T-cell (primary cell): ENCODE measurements at places on chromosomes 7 and 10. TPM values are rescaled to one million over a fixed set of nuclear protein-coding genes. Genes with fewer than 3 reads are reported as not detected.

Gene KNDC1
- total RNA-seq = 0.09 TPM

Gene CRYGN
- total RNA-seq = 1.0 TPM

Gene DENND2A
- 0.09 TPM for total RNA-seq

Gene NUPR2
- total RNA-seq = not detected

Gene LLCFC1
- not detected for total RNA-seq

Gene GRID2IP
- 0.90 TPM for total RNA-seq

Gene GPC2
- total RNA-seq = 12.4 TPM

Gene EPHB6
- 66.3 TPM for total RNA-seq

Gene AMPH
- total RNA-seq = not detected

Gene TFEC
- total RNA-seq = 0.33 TPM

Gene SYT15
- total RNA-seq = 1.7 TPM

Gene PHTF2
- 35.8 TPM for total RNA-seq

Gene OR13A1
- 0.26 TPM for total RNA-seq

Gene ZNF804B
- not detected for total RNA-seq

Gene ZNF479
- total RNA-seq = not detected

Gene NUDT5
- 32.1 TPM for total RNA-seq

Gene SH3PXD2A
- 11.8 TPM for total RNA-seq

Gene TBRG4
- 94.3 TPM for total RNA-seq

Gene SORBS1
- 1.8 TPM for total RNA-seq

Gene SPDYE16
- 0.73 TPM for total RNA-seq

Gene SPDYE6
- not detected for total RNA-seq

Gene PDLIM1
- 9.7 TPM for total RNA-seq

Gene TUBB8
- total RNA-seq = not detected

Gene MRC1
- not detected for total RNA-seq

Gene HHEX
- total RNA-seq = 5.8 TPM

Gene NEUROG3
- total RNA-seq = not detected

Gene ZC3HAV1L
- 6.1 TPM for total RNA-seq

Gene FKBP9
- 1.1 TPM for total RNA-seq

Gene ZNF32
- total RNA-seq = 38.2 TPM

Gene CASD1
- 28.2 TPM for total RNA-seq
